ENCODE measurements at places on chromosomes 2 and 18.
A peak's percentile ranks its signal among the peaks of the same experiment; 100 is the strongest.

GRCh38 chr2:26521054-26521912 lies 43.4 kb upstream of the OTOF start:
- DNase-seq, result peak; percentile 74

DNA sequence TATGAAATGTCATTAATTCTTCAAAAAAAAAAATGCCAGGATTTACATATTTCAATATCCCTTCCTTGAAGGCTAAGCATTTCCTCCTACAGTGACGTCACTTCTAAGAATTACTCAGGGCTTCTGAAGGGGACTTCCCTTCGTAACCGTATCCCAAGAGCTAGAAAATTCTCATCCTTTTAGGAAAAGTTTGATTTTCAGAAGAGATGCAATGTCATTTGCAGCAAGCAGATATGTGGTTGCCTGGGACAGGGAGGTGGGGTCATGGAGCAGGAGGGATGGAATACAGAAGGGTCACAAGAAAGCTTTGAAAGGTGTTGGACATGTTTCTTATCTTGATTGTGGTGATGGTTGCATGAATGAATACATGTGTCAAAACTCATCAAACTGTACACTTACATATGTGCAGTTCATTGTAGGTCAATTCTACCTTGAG lies 97.0 kb upstream of the ATL2 start:
- no peak for DNase-seq

GRCh38 chr2:17658251-17658843 lies 95.3 kb downstream of the SMC6 start:
- DNase-seq, result no peak

DNA sequence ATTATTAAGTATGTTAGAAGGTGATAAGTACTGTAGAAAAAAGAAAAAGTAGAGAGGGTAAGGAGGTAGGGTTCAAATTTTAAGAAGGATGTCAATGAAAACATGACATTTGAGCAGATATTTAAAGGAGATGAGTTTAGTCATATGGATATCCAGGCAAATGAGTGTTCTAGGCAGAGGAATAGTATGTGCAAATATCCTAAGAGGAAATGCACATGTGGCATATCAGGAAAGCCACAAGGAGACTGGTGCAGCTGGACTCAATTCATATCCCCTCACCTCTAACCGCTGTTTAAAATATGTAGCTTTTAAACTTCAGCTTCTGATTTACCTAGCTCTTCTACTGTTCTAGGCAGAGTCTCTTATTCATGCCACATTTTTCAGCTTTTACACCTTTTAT lies 9.5 kb downstream of the AGPS start:
- DNase-seq, result no peak

- peak; percentile 73 for DNase-seq
Measured at GRCh38 chr2:204357286-204357685, 188.0 kb upstream of the PARD3B start.

DNA sequence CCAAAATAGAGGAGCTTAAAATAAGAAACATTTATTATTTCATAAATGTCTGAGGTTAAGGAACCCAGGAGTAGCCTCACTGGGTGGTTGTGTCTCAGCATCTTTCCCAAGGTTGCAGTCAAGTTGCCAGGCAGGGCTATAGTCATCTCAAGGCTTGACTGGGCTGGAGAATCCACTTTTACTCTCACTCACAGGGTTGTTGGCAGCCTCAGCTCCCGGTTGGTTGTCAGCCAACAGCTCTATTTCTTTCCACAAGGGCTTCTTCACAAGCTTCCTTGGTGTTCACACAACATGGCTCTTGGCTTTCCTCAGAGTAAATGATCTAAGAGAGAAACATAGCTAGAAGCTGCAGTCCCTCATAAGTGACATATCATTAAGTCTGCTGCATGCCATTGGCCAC lies 55.6 kb upstream of the TEX51 start:
- no peak for DNase-seq

DNA sequence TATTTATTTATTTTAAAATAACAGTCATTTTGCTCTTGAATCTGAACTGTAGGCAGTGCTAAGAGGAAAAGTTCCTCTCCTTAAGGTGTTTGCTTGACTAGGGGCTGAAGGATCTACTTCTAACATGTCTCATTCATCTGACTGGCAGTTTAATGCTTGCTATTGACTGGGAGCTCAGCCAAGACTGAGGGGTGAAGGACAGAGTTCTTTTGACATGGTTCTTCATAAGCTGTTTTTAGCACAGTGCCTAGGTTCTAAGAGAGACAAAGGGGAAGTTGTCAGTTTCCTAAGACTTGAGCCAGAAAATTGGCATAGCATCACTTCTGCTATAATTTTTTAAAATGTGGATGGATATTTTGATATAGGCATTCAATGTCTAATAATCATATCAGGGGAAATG lies 73.0 kb downstream of the COMMD1 start:
- no peak for DNase-seq

DNA sequence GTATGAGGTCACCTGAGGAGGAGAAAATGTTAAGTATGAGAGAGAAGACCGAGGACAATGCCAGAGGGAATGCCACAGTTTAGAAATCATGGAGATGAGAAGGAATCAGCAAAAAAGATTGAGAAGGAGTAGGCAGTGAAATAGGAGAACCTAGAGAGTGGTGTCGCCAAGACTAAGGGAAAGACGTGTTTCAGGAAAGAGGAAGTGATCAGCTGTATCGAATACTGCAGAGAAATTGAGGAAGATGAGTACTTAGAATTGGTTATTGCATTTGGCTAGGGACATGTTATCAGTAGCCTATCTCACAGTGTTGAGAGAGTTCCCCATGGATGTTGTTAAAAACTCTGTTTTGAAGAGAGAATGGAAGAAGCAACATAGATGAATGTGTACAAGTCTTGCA lies 112.3 kb downstream of the GALNT1 start:
- no peak for DNase-seq

- DNase-seq, result no peak
Measured at GRCh38 chr2:118431165-118431517, 342.9 kb downstream of the INSIG2 start.

- no peak for DNase-seq
Measured at GRCh38 chr2:83365476-83365875, 1093.6 kb downstream of the SUCLG1 start.

GRCh38 chr18:50813353-50813752 lies 6.5 kb downstream of the MRO start:
- DNase-seq, result no peak

DNA sequence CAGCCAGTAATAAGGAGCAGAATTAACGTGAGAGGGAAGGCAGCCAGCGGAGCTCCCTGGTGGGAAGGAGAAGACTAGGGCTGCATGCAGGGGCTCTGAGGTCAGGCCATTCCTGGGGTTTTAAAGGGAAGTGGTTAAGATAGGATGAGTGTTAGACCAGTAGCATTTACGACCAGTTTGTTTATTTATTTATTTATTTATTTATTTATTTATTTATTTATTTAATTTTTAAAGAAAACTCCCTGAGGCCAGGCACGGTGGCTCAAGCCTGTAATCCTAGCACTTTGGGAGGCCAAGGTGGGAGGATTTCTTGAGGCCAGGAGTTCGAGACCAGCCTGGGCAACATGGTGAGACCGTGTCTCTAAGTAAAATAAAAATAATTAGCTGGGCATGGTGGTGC lies 152.8 kb downstream of the FHOD3 start:
- DNase-seq, result no peak

GRCh38 chr2:66346231-66346664 lies 88.7 kb upstream of the MEIS1 start:
- no peak for DNase-seq
